ENCODE measurements at places on chromosomes 6 and 20.
A peak's percentile ranks its signal among the peaks of the same experiment; 100 is the strongest.

- DNase-seq: no peak
Measured at GRCh38 chr20:33024243-33024560, 7.2 kb upstream of the BPIFB6 start.

DNA sequence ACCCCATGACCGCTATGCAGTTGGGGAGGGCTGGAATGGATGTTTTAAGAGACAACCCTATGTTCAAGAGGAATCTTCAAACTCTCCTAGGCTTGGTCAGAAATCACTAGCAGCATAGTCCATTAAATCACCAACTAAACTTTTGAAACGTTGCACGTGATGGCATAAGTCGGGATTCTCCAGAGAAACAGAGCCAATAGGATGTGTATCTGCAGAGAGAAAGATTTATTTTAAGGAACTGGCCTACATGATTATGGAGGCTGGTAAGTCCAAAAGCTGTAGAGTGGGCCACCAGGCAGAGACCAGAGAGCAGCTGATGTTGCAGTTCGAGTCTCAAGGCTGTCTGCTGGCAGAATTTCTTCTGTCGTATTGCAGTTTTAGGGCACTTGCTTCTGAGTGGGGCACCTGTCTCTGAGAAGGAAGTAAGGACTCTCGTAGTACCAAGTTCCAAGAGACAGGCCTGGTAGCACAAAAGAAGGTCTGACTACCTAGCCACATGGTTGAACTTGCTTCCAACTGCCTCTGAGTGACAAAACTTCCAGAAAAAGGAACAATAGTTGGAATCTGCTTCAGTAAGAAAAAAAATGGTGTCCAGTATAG is 11.9 kb upstream of the IFNGR1 start:
- DNase-seq: no peak

DNA sequence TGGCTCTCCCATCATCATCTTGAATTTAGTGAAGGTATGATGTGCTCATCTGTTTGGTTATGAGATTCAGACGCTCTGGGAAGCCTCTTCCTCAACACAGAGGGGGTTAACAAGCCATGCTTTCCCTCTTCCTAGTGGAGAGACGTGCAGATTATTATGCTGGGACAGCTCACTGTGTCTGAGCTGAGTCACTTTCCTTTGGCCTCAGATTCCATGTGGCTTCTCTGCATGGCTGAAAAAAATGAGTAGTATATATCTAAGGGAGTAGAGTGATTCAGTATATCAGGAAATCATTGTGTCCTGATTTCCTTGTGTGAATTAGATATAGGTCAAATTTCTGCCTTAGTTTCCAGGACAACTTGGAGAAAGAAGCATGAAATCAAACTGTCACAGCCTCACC is 52.6 kb downstream of the FIG4 start:
- no peak for DNase-seq

GRCh38 chr20:62651285-62652021 is 9.2 kb downstream of the SLCO4A1 start:
- peak; percentile 70 for DNase-seq

DNA sequence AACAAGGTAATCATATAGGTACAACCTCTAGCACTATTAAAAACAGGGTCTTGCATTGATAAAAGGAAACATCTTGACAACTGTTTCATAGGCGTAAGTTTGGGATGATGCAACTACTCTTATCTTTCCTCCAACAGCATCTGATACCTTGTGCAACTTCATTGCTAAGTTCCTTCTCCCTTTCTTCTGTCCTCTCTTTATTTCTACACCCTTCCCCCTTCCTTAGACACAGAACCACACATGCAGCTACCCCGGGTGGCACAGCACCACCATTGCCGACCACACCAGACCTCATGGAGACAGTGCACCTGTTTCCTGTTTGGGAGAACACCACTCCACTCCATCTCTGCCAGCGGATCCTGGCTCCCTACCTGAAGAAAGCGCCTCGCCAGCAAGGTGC is 14.4 kb downstream of the MYB start:
- no peak for DNase-seq

- DNase-seq: no peak
Measured at GRCh38 chr6:42988486-42989020, 4.2 kb downstream of the PPP2R5D start.

DNA sequence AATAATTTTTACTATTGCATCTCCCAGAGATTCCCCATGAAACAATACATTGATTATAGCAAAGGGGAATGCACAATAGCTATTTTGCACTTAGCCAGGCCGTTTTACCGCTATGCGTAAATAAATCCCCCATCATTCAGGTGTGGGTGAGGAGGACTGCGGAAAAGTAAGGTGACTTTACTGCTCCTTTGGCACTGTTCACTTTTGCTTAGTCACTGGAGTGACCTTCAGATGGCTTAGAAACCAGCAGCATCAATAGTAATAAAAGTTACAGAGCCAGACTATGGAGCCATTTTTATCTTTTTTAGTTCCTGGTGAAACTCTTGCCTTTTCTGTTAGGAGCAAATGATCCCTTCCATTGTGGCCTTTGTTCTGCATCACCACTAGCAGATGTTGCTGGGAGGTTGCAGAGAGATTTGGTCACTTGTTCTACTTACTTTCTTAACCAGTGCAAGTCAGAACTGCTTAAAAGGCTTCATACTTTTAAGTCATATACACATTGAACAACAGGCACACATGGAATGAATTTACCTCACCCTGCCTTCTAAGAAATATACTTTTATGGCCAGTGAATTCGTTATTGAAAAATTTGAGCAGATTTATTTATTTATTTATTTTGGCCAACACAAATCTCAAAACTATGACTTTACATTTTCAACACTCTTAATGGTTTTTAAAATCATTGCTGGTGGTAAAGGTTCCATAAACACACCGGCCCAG is 12.1 kb upstream of the BTBD3 start:
- DNase-seq: no peak

DNA sequence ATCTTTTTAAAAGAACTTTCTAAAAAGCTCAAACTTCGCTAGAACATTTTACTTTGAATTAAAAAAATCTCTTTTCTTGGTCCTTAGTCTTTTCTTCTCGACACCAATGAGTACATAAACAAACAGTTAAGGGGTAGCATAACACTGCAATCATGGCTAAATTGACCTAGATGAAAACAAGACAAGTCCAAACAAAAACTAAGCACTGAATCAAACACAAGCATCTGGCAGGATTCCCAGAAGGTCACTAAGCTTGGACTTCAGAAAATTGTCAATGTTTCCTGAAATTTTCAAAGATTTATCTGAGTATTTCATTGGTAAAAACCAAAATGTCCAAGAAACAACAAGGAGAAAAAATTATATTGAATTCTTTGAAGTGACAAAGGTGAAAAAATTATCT is 5.0 kb downstream of the COL21A1 start:
- no peak for DNase-seq

DNA sequence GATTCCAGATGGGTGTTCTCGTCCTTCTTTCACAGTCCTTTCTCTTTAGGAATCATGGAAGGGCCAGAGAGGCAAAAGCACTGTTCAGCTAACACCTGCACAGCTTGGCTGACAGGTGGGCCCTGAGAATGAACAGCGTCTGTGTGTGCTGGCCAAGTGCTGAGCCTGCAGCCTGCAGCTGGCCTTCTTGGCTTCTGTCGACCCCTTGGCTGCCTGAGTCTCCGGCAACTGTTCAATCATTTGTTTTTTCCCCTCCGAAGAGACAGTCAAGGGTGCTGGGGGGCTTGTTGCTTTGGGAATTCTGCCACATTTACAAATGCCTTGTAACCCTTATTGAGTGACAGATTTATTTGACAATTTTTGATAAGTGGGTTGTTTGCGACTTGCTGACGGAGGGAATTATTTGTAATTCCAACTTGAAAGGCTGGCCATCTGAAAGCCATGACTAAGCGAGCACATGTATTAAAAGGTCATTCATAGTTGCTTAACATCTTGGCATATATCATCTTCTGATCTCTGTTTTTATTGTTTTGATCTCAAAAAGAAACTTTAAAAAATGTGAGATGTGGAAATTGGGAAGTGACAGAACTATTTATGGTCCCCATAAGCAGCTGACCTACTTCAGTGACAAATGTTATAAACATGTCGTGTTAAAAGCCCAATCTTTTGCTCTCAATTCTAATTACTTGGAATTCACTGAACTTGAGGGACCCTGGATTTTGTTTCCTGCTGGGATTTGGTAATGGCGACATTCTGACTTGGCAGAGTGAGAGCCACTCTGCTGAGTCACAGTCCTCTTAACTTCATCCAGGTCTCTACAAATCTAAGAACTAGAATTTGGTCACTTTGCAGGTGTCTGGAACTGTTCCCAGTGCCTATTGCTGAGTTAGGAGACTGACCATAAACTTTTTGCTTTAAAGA is 41.9 kb upstream of the FERMT1 start:
- no peak for DNase-seq

DNA sequence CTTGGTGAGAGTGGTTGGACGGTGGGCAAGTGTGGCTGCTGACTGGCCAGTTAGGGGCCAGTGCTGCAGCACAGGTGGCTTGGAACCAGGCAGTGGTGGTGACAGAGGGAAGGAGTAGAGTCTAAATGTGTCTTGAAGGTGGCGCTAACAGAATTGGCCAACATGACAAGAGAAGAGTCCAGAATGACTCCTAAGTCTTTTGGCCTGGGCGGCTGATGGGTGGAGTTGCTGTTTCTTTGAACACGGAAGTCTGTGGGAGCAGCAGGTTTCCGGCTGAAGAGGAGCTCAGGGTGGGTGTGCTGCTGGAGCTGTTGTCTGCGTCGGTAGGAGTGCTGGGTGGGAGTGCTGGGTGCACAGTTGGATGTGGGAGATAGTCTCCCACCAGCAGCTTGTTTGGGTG is 10.1 kb downstream of the LSM14B start:
- no peak for DNase-seq

GRCh38 chr20:49210101-49210756 is 9.0 kb upstream of the DDX27 start:
- DNase-seq: no peak

- DNase-seq: no peak
Measured at GRCh38 chr20:57384953-57385761, 6.0 kb upstream of the RBM38 start.

- no peak for DNase-seq
Measured at GRCh38 chr6:128595544-128595943, 75.1 kb upstream of the PTPRK start.

DNA sequence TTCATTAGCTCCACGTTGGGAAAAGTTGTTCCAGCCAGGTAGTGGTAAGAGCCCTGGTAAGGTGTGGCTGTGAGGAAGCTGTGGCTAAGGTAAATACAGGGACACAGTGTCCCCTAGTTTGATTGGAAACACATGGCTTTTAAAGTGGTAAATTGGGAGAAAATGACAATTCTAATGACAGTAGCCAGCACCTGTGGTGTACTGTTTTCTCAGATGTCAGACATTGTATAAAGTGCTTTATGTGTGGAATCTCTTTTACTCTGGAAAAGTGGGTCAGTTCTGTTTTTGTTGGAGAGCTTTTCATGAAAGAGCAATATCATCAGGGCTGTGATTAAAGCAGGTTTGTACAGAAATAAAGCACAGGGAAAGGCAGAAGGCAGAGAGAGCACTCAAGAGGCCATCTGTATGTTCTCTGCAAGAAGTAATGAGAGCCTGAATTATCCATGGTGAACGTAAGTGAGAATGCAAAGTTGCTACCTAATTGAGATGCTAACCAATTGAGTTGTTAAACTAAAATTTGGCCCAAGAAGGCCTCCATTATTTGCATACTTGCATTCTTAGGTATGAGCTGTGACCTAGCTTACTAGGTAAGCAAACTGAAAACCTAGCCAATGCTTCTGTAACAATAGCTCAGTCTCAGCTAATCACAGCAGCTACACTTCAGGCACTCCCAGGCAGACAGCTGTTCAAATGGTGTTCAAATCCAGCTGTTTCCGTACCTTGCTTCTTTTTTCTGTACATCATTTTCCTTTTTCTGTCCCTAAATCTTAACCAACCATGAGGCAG is 28.2 kb downstream of the MRAP2 start:
- no peak for DNase-seq

DNA sequence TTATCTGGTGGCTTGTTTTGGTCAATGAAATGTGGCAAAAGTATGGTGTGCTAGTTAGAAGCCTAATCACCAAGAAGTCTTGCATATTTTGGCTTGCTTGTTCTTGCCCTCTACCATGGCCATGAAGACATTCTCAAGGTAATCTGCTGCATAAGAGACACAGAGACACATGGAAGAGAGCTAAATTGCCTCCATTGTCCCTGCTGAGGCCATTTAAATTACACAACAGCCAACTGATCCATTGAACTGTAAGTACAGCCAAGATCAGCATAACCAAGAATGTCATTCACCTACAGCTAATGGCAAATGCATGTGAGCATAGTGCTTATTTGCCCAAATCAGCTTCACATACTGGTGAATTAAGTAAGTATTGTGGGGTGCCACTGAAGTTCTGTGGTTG is 603.8 kb downstream of the FRK start:
- DNase-seq: no peak

- DNase-seq: no peak
Measured at GRCh38 chr6:41523915-41524633, 22.1 kb upstream of the FOXP4 start.

GRCh38 chr6:138818496-138819194 is 22.8 kb downstream of the ECT2L start:
- peak; percentile 44 for DNase-seq

All from T-helper 1 cell (primary cell).